A549 treated with dexamethasone at 1 μM for 4 hours (cell line): ENCODE measurements at places on chromosomes 12 and 14. TPM values are rescaled to one million over a fixed set of nuclear protein-coding genes. Genes with fewer than 3 reads are reported as not detected.

The ZDHHC22 gene
- 0.20 to 0.27 TPM (median 0.23 TPM) in 5 replicates for total RNA-seq

The LYSET gene
- 30.1 to 33.6 TPM (median 32.6 TPM) in 5 replicates for total RNA-seq

The SOX5 gene
- total RNA-seq = not detected in 5 replicates

The IL23A gene
- 0.17 to 0.49 TPM (median 0.32 TPM) in 4 of 5 replicates, not detected in the other for total RNA-seq

The CCDC85C gene
- total RNA-seq = 29.4 to 44.2 TPM (median 40.2 TPM) in 5 replicates

The NGB gene
- total RNA-seq = 0.05 TPM in 1 of 5 replicates, not detected in the others

The SLC25A21 gene
- 0.53 to 1.3 TPM (median 0.89 TPM) in 5 replicates for total RNA-seq

The RHOJ gene
- not detected in 5 replicates for total RNA-seq

The ADAMTS20 gene
- total RNA-seq = not detected in 5 replicates

The RPL10L gene
- not detected in 5 replicates for total RNA-seq

The RTL1 gene
- total RNA-seq = 0.21 to 0.29 TPM (median 0.24 TPM) in 5 replicates

The SYNE3 gene
- total RNA-seq = 0.37 to 1.0 TPM (median 0.91 TPM) in 5 replicates

The NRXN3 gene
- 0.70 to 1.3 TPM (median 1.1 TPM) in 5 replicates for total RNA-seq

The POTEG gene
- not detected in 5 replicates for total RNA-seq

The AQP2 gene
- not detected in 5 replicates for total RNA-seq

The SFSWAP gene
- 25.7 to 34.9 TPM (median 32.0 TPM) in 5 replicates for total RNA-seq

The TOMM20L gene
- total RNA-seq = not detected in 5 replicates

The RPGRIP1 gene
- total RNA-seq = 0.15 to 0.39 TPM (median 0.25 TPM) in 5 replicates

The ARHGAP9 gene
- total RNA-seq = 0.33 to 0.72 TPM (median 0.43 TPM) in 5 replicates

The APOF gene
- not detected in 5 replicates for total RNA-seq

The NEUROD4 gene
- 0.03 TPM in 1 of 5 replicates, not detected in the others for total RNA-seq

The CCDC198 gene
- 1.5 to 2.6 TPM (median 1.8 TPM) in 5 replicates for total RNA-seq

The DAO gene
- total RNA-seq = not detected in 5 replicates

The AKT1 gene
- 74.0 to 112 TPM (median 105 TPM) in 5 replicates for total RNA-seq

The BHLHE41 gene
- 0.22 to 1.7 TPM (median 0.47 TPM) in 5 replicates for total RNA-seq

The INHBE gene
- total RNA-seq = 0.04 to 0.13 TPM (median 0.10 TPM) in 4 of 5 replicates, not detected in the other
